ENCODE measurements at places on chromosomes 5 and 9.

GRCh38 chr9:129359162-129359811 lies 181.2 kb upstream of the IER5L start:
- no peak for DNase-seq

- DNase-seq = peak; percentile 6
These were observed at the start of gene SARDH for GRCh38 chr9:133737774-133738639. Gene SARDH (minus strand): TSS chr9:133738352. CDS start chr9:133734173, 4,179 bp downstream.

DNA sequence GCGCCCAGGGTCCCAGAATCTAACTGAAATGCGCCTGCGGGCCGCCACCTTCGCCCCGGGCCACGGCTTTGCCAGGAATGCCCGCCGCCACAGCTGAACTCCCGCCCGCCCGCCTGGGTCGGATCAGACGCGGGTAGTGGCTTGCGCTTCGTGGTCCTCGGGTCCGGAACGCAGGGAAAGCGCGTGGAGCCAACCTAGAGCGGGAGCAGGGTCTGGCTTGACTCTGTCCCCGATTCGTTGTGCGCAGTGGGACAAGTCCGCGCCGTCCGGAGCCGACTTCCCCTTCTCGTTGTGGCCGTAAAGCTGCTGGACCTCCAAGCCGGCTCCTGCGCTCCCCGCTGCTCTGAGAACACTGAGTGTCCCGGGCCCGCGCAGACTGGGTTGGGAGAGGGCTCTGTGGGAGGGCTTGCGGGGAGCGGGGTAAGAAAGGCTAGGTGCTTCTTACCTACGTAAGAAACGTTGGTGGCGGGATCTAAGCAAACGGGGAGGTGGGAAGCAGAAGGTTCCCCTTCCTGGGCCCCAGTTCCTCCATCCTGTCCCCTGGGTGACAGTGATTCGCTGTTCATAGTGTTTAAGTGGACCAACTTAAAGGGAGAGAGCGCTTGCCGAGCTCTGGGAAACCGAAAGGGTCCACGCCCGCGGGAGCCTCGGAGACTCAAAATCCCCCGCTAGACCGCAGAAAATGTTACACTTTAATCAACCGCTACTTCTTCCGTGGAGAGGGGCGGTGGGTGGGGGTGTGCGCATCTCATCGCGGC lies 4.4 kb upstream of the FOXE1 start:
- no peak for DNase-seq

GRCh38 chr5:59320420-59320819 lies 573.1 kb downstream of the PDE4D start:
- DNase-seq = no peak

- no peak for DNase-seq
These were observed 179.1 kb downstream of the FAM170A start for GRCh38 chr5:119808474-119808873.

DNA sequence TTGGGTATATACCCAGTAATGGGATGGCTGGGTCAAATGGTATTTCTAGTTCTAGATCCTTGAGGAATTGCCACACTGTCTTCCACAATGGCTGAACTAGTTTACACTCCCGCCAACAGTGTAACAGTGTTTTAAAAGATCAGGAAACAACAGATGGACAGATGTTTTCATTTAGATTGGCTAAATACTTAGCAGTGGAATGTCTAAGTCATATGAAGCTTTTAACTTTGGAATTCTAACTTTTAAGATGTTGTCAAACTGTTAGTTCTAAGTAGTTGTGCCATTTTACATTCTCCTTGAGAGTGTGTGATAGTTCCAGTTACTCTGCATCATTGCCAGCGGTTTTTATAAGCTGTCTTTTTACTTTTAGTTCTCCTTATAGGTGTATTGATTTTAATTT lies 688.8 kb downstream of the SEMA5A start:
- no peak for DNase-seq

- DNase-seq = no peak
These were observed 63.6 kb upstream of the BOD1 start for GRCh38 chr5:173679909-173680630.

DNA sequence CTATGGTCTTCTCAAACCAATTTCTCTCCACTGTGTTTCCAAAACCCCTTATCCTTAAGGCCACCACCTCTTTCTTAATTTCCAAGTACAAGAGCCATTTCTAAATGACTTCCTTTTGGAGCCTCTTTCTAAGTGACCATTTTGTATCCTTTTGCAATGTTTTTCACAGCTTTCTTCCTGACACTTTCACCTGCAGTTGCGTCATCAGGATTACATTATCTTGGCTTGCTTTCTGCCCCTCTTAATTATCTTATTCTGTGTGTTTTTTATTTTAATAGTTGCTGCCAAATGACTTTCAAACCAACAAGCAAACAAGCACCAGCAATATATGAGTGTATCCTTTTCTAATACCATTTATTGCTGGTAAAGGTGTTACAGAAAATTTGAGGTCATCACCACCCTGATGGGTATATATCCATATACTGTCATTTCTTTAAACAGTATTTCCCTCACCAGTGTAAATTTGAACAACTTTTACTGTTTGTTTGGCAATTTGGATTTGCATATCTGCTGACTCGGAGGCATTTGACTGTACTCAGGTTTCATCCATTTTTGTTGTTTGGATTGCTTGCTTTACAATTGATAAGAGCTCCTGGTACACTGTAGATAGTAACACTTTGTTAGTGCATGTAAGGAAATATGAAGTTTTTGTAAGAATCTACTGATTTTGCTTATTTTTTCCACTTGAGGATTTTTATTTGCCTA lies 5.4 kb upstream of the ANXA1 start:
- no peak for DNase-seq

- DNase-seq = no peak
These were observed 78.2 kb upstream of the SPINK5 start for GRCh38 chr5:147985608-147986007.
